ENCODE measurements at places on chromosomes 12 and 14.

DNA sequence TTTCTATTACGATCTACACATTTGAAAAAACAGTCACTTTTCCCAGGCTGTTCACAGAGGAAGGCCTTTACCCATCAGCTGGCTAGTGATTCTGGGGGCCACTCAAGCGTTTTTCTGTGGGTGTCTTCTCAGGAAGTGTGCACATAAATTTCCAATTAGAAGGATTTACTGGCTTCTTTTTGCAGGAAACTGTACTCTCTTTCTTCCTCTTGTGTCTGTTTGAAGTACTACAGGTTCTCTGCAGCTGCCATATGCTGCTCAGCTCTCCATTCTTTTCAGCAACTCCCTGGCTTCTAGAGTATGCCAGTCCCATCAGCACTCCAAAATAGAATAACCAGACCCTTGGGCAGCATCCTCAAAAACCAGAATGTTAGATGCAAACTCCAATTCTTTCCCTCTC, 110.4 kb upstream of the NAV3 start:
- no peak for DNase-seq

DNA sequence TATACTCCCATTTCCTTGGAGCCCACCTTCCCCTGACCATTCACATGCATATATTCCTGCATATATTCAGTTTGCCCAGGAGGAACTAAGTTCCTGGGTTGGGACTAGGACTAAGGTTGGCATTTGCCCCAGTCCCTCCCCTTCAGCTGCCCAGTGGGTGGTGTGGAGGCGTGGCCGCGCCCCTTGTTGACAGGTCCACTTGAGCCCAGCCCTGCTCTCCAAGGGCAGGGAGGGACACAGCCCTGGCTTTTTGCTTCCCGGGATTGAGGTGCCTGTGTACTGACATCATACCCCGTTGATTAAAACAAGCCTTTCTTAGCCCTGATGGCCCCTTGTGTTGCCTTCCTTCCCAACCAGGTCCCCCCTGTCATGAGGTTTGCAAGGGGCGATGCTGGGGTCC, 7.3 kb downstream of the ERBB3 start:
- DNase-seq: no peak

DNA sequence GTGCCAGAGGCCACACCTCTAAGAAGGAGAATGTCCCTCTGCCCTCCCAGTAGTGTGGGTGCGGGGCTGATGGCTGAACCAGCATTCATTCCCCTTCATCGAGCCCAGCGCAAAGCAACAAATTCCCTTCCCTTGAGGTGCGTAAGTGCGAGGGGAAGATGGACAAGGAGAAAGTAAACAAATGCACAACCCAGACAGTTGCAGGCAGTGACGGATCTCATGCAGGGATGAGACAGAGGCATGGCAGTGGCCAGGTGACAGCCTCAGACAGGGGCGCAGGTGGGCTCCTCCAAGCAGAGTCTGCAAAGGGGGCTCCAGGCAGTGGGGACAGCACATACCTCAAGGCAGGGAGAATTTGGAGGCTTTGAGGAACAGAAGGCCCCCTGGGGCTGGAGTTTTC, 2.3 kb upstream of the MYL2 start:
- no peak for DNase-seq

- no peak for DNase-seq
These were observed 9.1 kb downstream of the B4GALNT1 start for GRCh38 chr12:57623811-57624390.

DNA sequence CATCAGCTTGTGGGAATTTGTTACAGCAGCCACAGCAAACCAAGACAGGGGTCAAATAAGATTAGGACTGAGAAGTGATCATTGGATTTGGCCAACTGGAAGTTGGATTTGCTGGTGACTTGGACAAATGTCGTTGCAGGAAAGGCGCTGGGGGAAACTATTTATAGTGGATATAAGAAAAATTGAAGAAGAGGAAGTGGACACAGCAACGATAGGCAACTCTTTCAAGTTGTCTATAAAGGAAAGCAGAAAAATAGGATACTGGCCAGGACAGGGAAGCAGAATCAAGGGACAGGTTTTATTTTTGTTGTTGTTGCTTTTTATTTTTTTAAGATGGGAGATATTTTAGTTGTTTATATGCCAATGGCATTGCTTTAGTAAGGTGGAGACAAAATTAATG, 56.2 kb upstream of the RTRAF start:
- DNase-seq: no peak

GRCh38 chr14:75927564-75928087, 54.2 kb downstream of the TGFB3 start:
- no peak for DNase-seq

- DNase-seq: no peak
These were observed 3.4 kb upstream of the SLCO1A2 start for GRCh38 chr12:21337959-21338744.

DNA sequence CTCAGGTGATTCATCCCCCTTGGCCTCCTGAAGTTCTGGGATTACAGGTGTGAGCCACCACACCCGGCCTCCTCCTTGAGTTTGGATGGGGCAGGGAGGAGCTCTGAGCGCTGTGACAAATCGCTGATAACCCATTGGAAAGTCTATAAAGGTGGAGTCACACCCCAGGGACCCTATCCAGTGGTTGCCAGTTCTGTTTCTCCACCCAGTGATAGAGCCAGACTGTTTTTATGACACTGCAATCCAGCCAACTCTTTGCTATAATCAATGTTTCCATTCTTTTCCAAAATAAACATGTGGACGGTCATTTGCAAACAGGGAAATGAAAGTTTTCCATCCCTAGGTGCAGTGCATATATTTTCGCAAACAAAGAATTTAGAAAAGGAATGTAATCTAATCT, 142.0 kb upstream of the PELI2 start:
- no peak for DNase-seq

- DNase-seq: no peak
These were observed 126.8 kb upstream of the NCOR2 start for GRCh38 chr12:124694250-124694649.

DNA sequence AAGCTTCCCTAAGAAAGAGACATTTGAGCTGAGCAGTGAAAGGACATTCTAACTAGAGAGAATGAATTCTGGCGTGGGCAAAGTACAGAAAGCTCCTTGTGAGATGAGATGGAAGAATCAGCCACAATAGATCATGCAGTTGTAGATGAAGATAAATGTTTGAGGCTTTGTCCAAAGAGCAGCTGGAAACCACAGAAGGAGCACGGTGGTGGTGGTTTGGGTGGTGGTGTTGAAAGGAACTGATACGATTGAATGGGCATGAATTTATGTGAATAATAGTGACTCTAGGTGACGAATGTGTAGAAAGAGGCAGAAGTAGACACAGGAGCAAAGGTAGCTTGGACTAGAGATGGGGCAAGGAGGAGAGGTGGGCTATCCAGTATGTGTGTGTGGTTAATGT, 260.5 kb upstream of the TMTC1 start:
- no peak for DNase-seq

- DNase-seq: peak; percentile 57
These were observed 54.0 kb downstream of the CYP46A1 start for GRCh38 chr14:99737956-99738667.

- no peak for DNase-seq
These were observed 74.7 kb downstream of the RPS6KA5 start for GRCh38 chr14:90985601-90986242.

GRCh38 chr12:63164911-63165310, 13.9 kb upstream of the AVPR1A start:
- no peak for DNase-seq

GRCh38 chr12:103348935-103349334, 146.8 kb downstream of the C12orf42 start:
- no peak for DNase-seq

DNA sequence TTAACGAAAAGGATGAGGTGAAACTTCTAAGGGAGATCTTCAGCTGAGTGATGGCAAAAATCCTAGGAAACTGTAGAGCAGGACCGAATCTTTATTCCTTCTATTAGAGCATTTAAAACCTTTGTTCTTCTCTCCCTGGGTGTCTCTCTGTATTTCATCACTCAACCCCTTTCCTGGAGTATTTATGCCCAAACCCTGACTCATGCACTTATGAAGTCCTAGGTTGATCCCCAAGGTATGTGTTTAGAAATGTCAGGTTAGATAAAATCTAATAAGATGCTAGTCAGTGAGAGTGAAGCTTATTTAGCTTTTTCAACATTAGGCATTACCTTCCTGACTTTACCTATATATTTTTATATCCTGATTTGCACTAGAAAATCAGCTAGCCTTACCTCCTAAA, 239.8 kb upstream of the NPAS3 start:
- DNase-seq: no peak

- DNase-seq: no peak
These were observed 124.9 kb downstream of the TSPAN9 start for GRCh38 chr12:3202096-3202495.

DNA sequence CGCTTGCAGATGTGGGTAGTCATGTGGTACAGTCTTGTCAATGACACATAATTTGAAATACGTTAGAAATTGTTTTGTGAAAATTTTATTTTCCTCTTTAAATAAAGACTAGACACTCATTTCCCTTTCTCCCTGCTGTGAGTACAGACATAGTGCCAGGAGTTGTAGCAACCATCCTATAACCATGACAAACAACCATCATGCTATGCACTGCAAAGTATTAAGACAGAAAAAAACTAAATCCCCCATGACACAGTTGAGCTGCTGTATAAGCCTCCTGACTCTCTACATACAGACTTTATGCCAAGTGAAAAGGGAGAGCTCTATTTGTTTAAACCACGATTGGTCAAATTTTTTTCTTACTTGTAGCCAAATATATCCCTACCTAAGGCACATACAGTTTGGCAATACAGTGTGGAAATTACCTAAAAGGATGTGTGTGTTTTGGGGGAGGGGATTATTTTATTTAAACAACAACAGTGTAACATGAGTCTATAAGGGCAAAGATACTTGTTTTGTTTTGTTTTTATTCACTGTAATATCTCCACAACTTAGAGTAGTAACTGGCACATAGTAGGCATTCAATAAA, 45.0 kb upstream of the KRR1 start:
- no peak for DNase-seq

DNA sequence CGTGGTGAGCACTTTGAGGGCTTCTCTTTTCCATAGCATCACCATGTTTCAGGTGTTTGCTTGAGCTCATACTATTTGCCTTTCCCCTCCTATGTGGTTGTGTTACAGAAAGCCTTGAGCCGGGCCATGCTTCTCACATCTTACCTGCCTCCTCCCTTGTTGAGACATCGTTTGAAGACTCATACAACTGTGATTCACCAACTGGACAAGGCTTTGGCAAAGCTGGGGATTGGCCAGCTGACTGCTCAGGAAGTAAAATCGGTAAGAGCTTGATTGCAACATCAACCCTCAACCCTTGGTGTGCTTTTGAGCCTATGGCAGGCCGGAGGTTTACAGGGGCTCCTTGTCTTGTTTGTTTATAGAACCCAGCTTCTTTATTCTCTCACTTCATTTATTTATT, 8.1 kb downstream of the LETMD1 start:
- no peak for DNase-seq

GRCh38 chr14:54570631-54571415, 3.9 kb downstream of the SAMD4A start:
- no peak for DNase-seq

- DNase-seq: no peak
These were observed 202.6 kb downstream of the TMX1 start for GRCh38 chr14:51442513-51443175.

- DNase-seq: no peak
These were observed 49.2 kb downstream of the NINJ2 start for GRCh38 chr12:613996-614395.

GRCh38 chr12:8556531-8557097, 15.9 kb upstream of the CLEC4E start:
- no peak for DNase-seq

DNA sequence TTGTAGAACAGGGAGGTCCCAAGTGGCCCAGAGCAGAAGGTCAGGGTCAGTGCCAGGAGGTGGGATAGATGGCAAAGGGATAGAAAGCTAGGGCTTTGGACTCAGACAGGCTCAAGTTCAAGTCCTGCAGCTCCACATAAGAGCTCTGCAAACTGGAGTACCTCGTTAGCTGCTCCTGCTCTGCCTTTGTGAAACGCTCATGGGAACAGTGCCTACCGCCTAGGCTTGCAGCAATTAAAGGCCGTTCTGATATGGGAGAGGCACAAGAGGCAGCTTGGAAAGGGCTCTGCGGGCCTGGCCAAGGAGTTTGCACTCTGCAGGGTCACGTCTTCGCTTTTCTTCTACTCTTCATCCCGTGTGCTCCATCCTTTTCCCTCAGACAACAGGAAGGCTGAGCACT, 54.1 kb downstream of the MAP1LC3B2 start:
- DNase-seq: no peak

GRCh38 chr12:12495536-12495935, 67.1 kb downstream of the DUSP16 start:
- DNase-seq: no peak

DNA sequence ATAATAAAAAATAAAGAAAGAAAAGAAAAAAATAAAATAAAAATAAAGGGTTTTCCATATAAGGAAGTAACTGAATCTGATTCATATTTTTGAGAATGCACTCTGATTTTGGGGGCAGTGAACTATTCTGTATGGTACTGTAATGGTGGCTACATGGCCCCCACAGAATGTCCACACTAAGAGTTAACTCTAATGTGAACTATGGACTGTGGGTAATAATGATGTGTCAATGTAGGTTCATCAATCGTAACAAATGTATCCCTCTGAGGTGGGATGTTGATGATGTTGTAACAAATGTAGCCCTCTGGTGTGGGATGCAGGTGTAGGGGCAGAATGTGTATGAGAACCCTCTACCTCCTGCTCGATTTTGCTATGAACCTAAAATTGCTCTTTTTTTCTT, 13.8 kb downstream of the KRT8 start:
- DNase-seq: no peak

- DNase-seq: no peak
These were observed 24.0 kb downstream of the TTC9 start for GRCh38 chr14:70665448-70666360.

- no peak for DNase-seq
These were observed 69.8 kb downstream of the HMGA2 start for GRCh38 chr12:65894088-65894487.

DNA sequence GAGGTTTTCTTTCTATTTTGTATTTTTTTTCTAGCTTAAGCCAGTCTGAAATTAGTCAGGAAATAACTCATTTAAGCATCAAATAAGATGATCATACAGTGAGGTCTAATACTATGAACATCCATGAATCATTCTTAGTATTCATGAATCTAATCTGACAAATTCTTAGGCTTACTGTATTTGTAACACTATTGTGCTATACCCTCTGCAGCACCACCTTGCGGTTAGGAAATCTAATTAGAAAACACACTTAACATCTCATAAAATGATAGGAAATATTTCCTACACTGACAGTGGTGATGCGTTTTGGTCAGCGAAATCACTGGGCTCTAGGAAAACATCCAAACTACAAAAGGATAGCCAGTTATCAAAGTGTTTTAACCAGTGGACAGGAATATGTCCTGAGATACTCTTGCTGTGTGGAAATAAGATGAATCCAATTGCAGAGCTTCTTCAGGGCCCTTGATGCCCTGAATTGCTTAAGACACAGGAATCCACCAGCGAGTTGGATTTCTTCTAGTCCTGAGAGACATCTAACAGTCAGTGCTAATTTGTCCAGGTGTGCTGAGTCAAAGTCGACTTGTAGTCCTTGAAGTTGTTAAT, 109.3 kb upstream of the MYF6 start:
- DNase-seq: no peak

GRCh38 chr12:116099652-116100432, 177.7 kb downstream of the MED13L start:
- DNase-seq: no peak

Measured in chondrocyte (in vitro differentiated cells).